ENCODE measurements at places on chromosomes 13 and 19. TPM values are rescaled to one million over a fixed set of nuclear protein-coding genes. Genes with fewer than 3 reads are reported as not detected.

SHISA7 gene
- total RNA-seq = not detected

SDHAF1 gene
- total RNA-seq = 10.6 TPM

GPR12 gene
- not detected for total RNA-seq

AP3D1 gene
- 56.6 TPM for total RNA-seq

ZNF837 gene
- total RNA-seq = 1.8 TPM

TGDS gene
- total RNA-seq = 10.2 TPM

FFAR3 gene
- not detected for total RNA-seq

KISS1R gene
- not detected for total RNA-seq

TMEM86B gene
- total RNA-seq = 1.0 TPM

MEGF8 gene
- total RNA-seq = 18.7 TPM

KLK4 gene
- total RNA-seq = not detected

ZNF578 gene
- total RNA-seq = 0.54 TPM

WDR87 gene
- not detected for total RNA-seq

MYH14 gene
- total RNA-seq = 0.09 TPM

DHX34 gene
- 3.0 TPM for total RNA-seq

FOXA3 gene
- total RNA-seq = 0.09 TPM

C5AR2 gene
- 0.11 TPM for total RNA-seq

ERICH4 gene
- total RNA-seq = not detected

UBE2L5 gene
- not detected for total RNA-seq

STOML3 gene
- total RNA-seq = not detected

HSPBP1 gene
- 18.6 TPM for total RNA-seq

C19orf81 gene
- total RNA-seq = not detected

CASP14 gene
- not detected for total RNA-seq

MUC16 gene
- not detected for total RNA-seq

SYCN gene
- not detected for total RNA-seq

TUBB4A gene
- total RNA-seq = not detected

PSG2 gene
- not detected for total RNA-seq

MAST1 gene
- total RNA-seq = 0.76 TPM
